ENCODE measurements at places on chromosomes 3 and 15.

- DNase-seq = peak; percentile 93
Measured at GRCh38 chr15:40873694-40874561, at the start of gene RHOV. RHOV (minus strand) TSS chr15:40874234; CDS start chr15:40874139, 95 bp downstream.

DNA sequence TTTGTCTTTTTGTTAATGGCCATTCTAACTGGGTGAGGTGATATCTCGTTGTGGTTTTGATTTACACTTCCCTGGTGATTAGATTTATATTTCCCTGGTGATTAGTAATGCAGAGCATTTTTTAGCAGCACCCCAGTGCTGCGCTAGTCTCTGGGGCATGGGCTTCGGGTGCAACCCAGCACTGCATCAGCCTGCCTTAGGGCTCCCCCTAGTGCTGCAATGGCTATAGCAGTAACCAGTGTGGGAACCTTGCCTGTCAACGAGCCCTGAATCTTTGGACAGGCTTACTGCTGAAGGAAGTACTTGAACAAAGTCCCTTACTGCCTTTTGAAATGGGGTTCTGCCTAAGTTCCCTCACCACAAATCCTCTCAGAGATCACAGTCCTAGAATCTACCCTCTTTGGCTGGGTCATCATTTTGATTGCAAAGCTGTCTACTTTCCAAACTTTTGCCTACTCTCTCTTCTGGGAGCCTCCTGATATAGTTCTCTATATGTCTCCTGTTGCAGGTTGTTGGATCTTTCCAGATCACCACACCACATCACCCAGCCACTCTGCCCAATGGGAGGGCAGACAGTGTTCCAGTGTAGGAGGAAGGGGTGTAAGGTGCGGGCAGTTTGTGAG is 79.2 kb upstream of the CCNL1 start:
- peak; percentile 78 for DNase-seq

DNA sequence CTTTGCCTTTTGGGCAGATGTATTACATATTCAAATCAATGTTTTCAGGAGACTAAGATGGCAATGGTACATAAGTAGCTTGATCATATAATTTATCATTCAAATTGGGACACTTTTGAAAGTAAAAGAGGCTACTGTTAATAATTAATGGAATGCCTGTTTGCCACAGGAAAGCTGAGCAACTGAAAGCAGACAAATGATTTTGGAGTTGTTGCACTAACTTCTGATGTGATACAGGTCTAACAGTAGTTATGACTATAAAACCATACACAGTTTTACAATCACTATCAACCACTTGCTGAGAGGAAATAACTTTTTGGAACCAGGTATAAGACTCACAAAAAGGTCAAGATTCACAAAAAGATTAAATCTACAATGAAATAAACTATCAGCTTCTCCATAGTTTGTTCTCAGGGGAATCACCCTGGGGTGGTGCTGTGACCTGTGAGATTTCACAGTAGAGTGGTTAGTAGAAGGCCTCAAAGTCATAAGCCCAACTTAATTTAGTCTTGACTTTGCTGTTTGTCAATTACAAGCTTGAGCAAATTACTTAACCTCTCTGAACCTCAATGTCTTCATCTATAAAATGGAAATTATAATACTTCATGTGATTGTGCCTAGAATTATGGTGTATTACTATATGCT is 42.7 kb downstream of the HHLA2 start:
- DNase-seq = no peak

DNA sequence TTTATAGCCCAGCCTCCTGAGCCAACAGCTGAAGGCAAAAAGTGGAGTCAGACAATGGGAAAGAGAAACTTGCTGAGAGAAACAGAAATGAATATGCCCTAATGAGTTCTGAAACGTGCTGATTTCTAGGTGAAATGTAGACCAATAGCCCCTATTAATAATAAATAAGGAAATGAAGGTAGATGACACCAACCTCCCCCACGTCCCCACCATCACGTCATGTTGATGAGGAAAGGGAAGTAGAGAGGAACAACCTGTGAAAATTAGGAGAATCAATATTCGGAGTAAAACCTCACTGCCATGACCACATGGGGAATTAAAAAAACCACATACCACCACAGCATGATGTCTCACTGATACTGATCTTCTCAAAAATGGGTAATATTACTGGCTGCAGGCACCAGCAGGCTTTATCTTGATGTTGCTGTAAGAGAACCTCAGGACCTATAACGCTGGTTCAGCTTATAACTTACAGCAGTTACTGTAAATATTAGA is 64.0 kb downstream of the KAT2B start:
- DNase-seq = no peak

- no peak for DNase-seq
Measured at GRCh38 chr15:64959128-64959527, 30.6 kb downstream of the SPG21 start.

- no peak for DNase-seq
Measured at GRCh38 chr15:78988361-78988911, 43.6 kb upstream of the CTSH start.

- DNase-seq = no peak
Measured at GRCh38 chr3:145124900-145125678, 1035.9 kb downstream of the PLOD2 start.

- DNase-seq = no peak
Measured at GRCh38 chr3:72162649-72163184, 377.8 kb upstream of the PROK2 start.

- DNase-seq = no peak
Measured at GRCh38 chr3:112348943-112349342, 16.0 kb downstream of the CD200 start.

DNA sequence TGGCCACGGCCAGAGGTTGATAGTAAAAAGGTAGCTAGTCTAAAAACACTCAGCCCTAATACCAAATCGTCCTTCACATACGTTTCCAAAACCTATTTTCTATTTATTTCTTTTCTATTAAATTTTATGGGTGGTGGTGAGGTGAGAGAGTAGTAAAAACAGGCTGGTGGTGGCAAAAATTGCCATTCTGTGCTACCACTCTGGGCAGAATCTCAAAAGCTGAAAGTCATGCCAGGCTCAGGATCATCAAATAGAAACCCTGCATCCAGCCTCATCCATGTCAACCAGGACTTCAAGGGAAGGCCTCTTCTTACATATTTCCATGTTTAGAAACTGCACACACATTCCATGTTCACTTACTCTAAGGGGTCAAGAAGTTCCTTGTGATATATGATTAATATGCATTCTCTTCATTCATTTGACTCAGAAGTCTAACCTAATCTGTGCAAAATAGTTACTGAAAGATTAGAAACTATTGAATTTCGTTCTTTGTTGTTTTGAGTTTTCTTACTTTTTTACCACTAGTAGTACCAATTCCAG is 153.1 kb downstream of the TNIK start:
- DNase-seq = no peak

- no peak for DNase-seq
Measured at GRCh38 chr3:129118745-129119144, 2.9 kb downstream of the RAB43 start.

GRCh38 chr15:63545520-63545919 is 41.1 kb downstream of the USP3 start:
- DNase-seq = no peak

DNA sequence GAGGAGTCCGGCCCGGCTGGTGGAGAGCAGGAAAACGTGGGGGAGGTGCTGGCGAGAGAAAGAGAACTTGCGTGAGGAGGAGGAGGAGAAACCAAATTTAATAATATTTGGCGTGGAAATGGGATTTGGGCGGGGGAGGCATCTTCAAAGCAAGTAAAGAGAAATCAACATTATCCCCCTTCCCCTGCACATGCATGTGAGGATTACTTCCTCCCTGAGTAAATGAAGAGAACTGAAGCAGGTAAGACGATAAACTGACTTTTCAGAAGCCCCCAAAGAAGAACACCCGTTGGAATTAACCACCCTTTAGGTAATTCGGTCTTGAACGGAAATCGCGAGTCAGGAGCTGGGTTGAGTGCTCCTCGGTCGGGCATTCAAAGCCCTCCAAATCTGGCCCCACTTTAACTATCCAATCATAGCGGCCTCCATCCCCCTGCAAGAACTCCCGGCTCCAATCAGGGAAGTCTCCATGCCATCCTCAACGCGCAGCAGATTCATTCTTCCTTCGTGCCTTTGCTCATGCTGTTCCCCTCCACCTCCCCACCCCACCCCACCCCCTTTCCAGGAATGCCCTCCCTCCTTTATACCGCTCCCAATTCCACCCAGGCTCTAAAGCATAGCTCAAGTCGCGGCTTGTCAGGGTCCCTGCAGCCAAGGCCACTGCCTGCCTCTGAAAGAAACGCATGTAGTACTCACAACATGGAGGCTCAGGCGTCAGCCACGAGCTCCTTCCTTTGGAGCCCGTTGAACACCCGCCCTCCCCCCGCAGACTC is 545 bp upstream of the RFX7 start:
- peak; percentile 56 for DNase-seq

- no peak for DNase-seq
Measured at GRCh38 chr15:78023081-78023665, 54.3 kb downstream of the TBC1D2B start.

DNA sequence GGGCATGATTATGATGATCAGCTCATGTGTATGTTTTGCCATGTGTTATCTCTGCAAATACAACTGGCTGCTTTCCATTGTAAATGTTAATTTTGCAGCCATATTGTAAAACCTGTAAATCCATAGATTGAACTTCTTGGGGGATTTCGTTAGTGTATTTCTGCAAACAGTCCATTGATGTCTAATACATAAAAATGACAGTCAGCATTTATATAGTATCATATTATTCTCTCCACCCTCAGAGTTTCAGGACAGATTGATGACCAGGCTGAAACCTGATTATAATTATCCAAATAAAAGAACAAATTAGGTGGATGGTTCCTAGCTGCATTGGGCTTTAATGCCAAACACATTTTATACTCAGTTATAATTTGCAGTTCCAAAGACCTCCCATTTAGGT is 276.8 kb downstream of the FEZF2 start:
- DNase-seq = no peak

DNA sequence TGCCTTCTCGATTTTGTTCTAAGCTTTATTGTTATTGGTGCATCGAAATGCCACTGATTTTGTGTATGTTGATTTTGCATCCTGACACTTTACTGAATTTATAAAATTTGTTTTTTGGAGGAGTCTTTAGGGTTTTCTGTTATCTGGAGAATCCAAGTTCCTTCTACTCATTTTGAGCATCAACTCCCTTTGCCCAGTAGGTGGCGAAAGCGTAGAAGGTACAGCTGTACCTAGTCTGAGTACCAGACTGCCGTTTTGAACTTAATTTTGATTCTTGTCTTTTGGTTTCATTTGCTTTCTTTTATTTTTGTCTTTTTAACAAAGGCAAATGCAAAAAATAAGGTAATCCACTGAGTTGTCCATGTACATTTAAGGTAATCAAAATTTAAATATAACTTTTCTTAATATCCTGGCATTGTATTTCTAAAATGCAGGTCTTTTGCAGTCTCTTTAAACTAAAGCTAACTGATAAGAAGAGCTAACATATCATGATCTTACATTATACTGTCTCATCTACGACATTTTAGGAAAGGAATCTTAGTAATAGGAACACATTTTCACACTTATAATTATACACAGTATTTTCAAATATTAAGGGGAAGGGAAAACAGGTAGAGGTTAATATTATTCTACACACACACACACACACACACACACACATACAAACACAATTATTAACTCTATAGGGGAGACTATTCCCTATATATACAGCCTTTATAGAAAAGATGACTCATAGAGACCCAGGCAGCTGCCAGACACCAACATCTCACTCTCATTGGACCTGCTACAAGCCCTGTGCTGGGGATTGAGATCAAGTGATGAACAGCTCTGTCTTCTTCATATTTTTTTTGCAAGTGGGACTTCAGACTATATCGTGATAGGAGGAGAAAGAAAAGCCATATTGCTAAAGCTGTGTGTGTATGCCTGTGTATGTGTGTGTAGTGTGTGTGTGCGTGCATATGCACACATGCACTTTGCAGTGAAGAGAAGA is 71.8 kb downstream of the SYNPR start:
- peak; percentile 58 for DNase-seq

DNA sequence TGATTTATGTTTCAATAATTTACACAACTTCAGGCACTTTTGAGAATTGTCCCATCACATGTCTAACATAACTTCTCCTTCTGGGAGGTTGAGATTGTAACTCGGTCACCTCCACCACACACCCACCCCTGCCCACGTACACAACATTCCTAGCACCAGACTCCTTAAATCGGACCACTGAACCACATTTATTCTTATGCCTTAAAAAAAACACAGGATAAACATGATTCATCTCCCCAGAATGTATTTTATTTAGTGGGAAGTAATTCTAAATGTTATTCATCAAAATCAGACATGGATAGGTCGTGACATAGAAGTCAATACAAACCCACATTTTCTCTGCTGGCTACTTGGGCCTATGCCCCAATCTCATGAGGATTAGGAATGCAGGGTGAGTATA is 3.0 kb downstream of the SNTN start:
- no peak for DNase-seq

DNA sequence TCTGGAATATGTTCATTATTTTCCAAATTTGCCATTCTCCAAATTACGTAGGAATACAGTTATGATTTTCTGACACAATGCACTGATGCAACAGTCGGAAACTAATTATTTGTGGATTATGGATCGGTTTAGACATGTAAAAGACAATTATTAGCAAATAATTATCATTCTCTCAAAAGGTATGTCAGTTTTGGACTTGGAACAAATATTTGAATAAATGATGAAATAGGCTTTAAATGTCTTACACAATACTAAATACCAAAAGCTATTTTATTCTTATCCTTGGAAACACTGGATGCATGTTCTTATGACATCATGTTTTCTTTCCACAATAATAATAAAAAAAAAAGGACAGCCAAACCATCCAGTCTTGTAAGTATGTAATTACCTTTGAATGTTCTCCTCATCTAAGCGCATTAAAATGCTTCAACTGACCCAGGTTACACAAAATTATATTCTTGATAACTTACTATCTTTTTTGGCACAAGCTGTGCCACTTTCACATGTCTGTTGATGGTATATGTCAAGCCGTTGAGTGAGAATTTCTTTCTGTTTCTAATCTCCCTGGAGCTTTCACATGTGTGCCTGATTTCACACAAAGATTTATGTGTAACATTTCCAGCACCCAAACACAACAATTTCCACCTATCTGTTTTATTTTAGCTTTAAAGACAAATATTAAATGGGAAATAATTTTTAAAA is 238.5 kb upstream of the ZNF385D start:
- DNase-seq = no peak

GRCh38 chr15:89451846-89452245 is 44.5 kb downstream of the RHCG start:
- no peak for DNase-seq

- DNase-seq = no peak
Measured at GRCh38 chr3:50117120-50117519, 28.4 kb downstream of the RBM5 start.

DNA sequence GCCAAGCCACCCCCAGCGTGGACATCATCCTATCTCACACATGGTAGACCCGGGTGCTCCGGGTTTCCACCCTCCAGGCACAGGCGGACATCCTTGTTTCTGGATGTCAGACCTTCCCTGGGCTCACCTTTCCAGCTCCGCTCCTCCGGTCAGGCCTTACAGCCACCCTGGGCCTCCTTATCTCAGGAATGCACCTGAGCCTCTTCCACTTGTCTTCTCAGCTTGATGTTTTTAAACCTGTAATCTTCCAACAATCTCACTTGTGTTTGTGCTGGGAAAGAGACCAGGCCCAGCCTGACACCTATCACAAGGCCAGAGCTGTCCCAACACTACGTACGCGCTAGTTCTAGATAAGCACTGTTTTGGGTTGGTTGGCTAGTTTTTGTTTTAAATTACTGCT is 53.9 kb downstream of the NIPA2 start:
- DNase-seq = no peak

- peak; percentile 28 for DNase-seq
Measured at GRCh38 chr3:17411157-17411877, 331.1 kb downstream of the TBC1D5 start.

- DNase-seq = no peak
Measured at GRCh38 chr3:45145223-45145622, 955 bp downstream of the CDCP1 start.
